ENCODE measurements at places on chromosomes 6 and 20.

- no peak for DNase-seq
These were observed 56.5 kb downstream of the DLL1 start for GRCh38 chr6:170234419-170234818.

DNA sequence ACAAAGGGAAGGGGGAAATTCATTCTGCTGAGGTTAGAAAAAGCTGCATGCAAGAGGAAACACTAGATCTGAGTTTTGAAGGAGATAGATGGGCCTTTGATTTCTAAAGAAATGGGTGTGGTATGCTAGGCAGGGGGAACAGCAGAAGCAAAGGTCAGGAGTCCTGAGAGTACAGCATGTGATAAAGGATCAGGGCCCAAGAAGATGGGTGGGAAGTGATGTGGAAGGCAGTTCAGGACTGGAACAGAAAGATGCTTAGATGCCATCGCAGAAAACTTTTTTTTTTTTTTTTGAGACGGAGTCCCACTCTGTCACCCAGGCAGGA is 126.2 kb downstream of the ALDH8A1 start:
- DNase-seq = no peak

DNA sequence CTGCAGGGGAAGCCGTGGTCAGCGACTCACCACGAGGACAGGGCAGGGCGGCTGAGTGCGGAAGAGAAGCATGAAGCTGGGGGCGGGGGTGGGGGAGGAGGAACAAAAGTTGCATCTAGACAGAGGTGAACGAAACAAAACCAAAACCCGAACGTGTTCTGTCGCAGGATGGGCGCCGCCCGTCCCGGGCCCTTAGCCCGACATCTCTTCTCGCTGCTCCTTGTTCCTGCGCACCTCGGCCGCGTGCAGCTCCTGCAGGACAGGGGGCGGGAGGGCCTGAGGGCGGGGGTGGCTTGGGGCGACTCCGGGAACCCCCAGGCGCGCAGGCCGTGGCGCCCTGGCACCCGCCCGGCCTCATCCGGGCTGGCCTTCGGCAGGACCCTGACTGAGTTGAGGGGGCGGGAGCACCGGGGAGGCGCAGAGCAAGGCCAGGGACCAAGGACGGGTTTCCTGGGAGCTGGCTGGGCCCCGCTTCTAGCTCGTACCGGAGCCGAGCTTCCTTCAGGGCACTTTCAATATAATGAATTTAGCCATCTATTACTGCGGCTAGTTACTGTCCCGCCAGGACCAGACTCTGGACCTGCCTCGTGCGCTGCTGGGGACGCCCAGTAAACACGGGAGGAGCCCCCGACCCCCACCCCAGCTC is 12.0 kb downstream of the STMN3 start:
- no peak for DNase-seq

DNA sequence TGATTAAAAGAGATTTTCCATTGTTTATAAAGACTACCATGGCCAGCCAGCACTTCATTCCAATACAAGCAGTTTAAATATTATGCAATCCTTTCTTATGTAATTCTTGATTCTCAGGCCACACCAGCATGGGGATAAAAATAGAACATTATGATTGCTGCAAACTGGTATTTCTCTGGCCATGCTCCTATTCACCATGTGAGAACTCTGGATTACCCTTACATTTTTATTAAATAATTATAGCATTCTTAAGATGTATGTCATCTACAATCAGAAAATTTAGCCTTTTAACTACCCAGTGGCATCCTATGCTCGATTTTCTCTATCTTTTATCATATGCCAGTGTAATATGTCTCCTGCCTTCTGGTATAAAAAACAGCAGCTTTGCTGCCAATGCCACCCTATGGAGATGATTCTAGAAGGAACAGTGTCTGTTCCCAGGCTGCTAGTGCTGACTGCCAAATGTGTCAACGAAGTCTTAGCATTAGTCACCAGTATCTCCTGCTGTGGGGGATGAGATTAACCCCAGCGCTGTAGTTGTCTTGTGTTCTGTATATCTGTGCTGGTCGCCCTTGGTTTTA is 501.4 kb downstream of the BCKDHB start:
- peak; percentile 84 for DNase-seq

DNA sequence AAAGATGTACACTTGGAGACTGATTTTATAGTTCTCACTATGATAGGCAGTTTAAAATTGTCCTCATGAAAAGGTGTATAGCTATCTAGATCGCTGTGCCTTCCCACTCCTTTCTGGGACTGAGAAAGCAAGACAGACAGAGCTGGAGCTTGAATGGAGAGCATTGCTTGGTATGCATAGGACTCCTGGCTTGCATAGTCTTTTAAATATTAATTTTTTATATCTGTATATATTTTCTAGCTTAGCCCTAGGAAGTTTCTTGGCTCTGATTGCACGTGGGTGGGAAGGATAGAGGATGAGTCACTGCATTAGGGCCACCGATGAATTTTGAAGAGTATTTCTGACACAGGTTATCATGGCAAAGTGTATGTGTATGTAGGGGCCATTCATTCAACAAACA is 150.0 kb upstream of the SPACA1 start:
- DNase-seq = no peak

Measured in HT1080 (cell line).